ENCODE measurements at places on chromosomes 1 and 21. TPM values are rescaled to one million over a fixed set of nuclear protein-coding genes. Genes with fewer than 3 reads are reported as not detected.
A peak's percentile ranks its signal among the peaks of the same experiment; 100 is the strongest.

ZBED6 gene
- 13.4 TPM for total RNA-seq

NOTCH2 gene
- 26.7 TPM for total RNA-seq

FAM151A gene
- 0.63 TPM for total RNA-seq

PPP2R5A gene
- 48.8 TPM for total RNA-seq

STUM gene
- total RNA-seq, result 0.70 TPM

SLC2A1 gene
- 25.0 TPM for total RNA-seq

C1orf21 gene
- 49.4 TPM for total RNA-seq

CELA3B gene
- total RNA-seq, result not detected

DNA sequence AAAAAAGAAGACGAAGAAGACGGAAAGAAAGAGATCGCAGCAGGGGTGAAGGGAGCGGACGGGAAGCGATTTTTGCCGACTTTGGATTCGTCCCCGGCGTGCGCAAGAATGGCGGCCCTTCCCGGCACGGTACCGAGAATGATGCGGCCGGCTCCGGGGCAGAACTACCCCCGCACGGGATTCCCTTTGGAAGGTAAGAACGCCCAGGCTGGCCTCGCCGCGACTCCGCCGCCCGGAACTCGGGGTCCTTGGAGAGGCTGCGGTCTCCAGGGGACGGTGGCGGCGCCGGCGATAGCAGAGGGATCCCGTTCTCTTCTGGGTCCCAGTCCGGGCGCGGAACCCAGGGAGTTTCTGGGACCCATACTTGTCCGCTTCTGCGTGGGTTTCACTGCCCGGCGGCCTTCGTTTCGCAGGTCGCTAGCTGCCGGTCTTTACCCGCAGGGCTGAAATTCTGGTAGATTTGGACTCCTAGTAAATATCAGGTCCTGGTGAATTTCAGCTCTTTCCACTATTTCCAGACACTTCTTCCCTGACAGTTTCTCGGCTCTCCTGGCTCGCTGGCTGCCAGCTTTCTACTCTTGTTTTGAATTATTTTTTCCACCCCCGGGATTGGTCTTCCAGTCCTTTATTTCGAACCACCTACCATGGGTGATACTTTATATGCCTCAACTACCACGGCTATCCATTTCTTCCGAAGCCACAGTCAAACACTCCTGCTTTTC is 1.0 kb downstream of the PAX7 start:
- DNase-seq, result no peak

DNA sequence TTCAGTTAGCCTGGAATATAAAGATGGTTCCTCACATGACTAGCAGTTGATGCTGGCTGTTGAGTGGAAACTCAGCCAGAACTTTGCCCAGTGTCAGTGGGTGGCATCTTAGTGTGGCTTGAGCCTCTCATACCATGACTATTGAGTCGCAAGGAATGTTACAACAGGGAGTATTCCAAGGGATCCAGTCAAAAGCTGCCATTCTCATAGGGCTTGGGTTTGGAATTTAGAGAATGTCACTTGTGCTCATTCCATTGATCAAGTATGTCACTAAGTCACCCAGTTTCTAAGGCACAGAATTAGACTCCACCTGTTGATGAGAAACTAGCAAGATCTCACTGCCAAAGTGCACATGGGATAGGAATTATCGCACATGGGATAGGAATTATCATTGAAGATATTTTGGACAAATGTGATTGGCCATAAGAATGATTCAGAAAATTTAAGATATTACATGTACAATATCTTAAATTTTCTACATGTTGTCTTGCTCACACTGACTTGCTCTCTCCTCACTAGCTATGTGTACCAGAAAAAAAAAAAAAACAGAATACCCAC is 1290.7 kb upstream of the ADGRL2 start:
- no peak for DNase-seq

GRCh38 chr1:29599826-29600225 is 363.5 kb downstream of the PTPRU start:
- peak; percentile 11 for DNase-seq

DNA sequence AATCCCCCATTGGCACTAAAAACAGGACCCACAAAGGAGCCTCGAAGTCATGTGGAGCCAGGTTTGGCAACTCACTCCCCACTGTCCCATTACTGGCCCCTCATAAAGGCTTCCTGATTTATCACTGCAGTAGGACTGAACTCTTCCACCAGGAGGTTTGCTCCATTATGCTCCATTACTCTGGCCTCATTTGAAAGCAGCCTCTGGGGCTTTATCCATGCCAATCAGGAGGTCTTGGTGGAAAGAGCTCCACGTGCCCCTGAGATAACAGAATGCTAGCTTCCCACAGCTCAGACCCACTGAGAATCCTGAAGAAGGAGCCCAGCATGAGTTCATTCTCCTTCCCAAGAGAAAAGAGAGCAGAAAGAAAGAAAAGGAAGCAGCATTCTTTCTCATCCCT is 76.4 kb downstream of the HIVEP3 start:
- no peak for DNase-seq

DNA sequence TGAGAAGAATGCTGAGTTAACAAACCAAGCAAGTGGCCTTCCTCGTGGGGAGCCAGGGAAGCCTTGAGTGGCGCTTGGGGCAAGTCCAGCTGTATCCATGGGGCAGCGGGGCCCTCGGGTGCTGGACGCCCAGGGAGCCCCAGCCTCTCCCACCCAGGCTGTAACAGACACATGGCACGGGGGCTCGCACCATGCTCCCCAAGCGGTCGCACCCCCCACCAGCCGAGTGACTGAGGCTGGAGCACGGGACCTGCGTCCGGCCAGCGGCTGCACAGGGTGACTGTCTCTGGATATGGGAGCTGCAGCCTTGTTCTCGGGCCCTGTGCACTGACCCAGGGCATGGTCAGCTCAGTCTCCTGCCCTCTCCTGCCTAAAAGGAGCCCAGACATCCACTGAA is 53.9 kb upstream of the ACTRT2 start:
- DNase-seq, result no peak

- no peak for DNase-seq
Observed at GRCh38 chr1:236800623-236801022, 5.5 kb downstream of the MTR start.

GRCh38 chr1:67791261-67791660 is 42.0 kb downstream of the GNG12 start:
- DNase-seq, result no peak

DNA sequence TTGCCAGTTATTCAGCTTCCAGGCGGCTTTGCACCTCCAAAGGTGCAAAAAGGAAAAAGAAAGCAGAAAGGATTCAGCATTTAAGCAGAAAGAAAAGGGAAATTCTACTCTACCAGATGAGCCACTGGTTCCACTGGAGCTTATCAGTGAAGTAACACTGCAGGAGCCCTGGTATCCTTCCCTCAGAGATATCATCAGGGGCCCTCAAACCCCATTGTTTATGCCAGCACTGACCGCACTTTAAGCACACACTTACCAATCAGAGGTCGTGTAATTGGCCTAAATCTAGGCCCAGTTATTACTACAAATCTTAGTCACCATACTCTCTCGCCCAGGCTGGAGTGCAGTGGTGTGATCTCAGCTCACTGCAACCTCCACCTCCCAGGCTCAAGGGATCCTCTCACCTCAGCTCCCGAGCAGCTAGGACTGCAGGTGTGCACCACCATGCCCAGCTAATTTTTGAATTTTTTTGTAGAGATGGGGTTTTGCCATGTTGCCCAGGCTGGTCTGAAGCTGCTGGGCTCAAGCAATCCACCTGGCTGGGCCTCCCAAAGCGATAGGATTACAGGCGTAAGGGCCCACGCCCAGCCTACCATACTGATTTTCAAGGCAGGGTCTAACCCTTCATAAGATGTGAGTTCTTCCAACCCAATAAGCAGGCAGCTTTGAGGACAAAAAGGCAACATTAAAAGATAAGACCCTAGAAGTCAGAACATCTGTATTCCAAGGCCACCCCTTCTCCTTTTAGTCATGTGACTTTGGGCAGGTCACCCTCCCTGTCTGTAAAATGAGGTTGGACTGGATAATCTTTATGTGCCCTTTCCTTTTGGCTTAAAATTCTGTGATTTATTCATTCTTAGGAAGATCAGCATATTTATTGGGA is 125.3 kb downstream of the SYT2 start:
- DNase-seq, result no peak

- DNase-seq, result no peak
Observed at GRCh38 chr1:58718435-58718834, 18.6 kb upstream of the MYSM1 start.

DNA sequence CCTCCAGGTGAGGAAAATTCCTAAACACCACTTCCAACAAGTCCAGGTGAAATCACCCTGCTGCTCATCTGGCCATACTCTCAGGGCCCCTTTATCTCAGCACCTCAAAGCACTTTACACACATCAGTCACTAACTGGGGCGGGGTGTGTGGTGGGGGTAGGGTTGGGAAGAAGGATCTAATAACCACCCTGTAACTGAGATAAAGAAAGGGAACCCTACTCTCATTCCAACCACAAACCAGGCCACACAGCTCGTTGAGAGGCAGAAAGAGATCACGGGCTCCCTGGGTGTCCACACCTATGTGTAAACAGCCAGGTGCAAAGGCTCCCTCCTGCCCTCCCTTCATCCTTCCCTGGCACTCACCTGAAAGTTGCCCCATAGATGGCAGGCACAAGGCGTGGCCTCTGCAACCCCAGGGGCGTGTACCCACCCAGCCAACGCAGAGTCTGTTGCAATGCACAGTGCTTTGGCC is 20.4 kb downstream of the GPR161 start:
- no peak for DNase-seq

DNA sequence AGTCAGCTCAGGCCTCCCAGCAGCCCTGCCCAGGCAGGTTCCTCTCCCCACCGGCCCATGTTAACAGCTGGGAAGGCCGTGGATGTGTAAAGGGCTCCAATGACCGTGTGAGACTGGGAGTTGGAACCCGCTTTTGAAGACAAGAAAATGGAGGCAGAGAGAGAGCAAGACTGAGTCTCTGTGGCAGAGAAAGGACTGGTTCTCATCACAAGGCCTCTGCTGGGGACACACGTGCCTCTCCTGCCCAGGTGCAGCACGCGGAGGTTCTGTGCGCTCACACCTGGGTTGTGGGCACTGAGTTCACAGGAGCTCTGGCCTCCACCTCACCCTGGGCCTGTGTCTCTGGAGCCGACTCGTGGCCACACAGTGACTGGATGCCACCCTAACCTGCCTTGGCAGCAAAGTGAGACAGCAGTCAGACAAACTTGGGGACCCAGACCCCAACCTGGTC is 27.0 kb downstream of the RUNX3 start:
- DNase-seq, result no peak

DNA sequence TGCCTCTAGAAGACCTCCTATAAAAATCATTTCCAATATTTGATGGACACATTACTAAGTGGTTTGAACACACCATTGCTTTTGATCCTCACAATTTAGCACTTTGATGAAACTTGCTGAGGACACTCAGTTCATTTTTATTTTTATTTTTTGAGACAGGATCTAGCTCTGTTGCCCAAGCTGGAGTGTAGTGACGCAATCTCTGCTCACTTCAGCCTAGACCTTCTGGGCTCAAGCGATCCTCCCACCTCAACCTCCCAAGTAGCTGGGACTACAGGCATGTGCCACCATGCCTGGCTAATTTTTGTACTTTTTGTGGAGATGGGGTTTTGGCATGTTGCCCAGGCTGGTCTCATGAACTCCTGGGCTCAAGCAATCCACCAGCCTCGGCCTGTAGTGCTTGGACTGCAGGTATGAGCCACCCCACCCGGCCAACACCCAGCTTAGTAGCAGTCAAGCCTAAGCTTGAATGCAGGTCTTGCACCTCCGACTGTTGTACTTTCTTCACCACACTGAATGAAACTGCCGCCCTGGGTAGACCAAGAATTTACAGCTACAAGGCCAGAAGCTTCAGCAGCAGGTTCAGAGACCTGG is 24.8 kb upstream of the ATP2B4 start:
- DNase-seq, result no peak

GRCh38 chr1:14689996-14690615 is 91.6 kb downstream of the KAZN start:
- no peak for DNase-seq

GRCh38 chr1:5649166-5649551 is 343.1 kb downstream of the NPHP4 start:
- no peak for DNase-seq

DNA sequence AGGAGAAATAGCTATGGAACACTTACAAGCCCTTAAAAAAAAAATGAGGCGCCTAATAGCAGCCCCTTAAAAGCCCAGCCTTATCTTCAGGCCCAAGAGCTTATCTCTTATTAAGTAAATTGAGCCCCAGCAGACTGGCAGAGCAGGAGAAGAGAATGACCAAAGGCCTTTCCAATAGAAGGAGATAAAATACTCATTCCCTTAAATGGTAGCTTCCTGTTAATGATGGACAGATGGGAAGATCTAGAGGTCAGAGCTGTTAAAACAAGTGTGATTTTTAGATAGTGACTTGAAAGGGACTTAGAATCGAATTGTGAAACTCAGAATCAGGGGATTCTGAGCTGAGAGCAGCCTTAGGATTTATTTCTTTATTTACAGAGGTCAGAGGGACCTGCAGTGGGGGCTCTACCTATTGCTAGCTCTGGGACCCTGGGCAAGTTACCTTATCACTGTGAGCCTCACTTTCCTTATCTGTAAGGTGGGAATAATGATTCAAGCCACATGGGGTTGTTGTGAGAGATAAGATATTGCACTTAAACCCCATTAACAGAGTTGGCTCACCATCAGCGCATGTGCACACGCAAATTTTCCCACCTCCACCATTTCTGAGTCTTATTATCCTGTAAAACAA is 101.3 kb upstream of the C8B start:
- no peak for DNase-seq
